A549 treated with ZK216348 at 1 μM for 4 hours (cell line): ENCODE measurements at places on chromosomes 7 and 10. TPM values are rescaled to one million over a fixed set of nuclear protein-coding genes. Genes with fewer than 3 reads are reported as not detected.

Gene NPTX2
- 0.08 to 0.24 TPM (median 0.14 TPM) in 5 replicates for total RNA-seq

Gene PRKG1
- not detected in 5 replicates for total RNA-seq

Gene BMPER
- total RNA-seq, result 5.4 to 6.4 TPM (median 5.6 TPM) in 5 replicates

Gene EMX2
- total RNA-seq, result not detected in 5 replicates

Gene ZNF365
- 0.79 to 1.3 TPM (median 0.93 TPM) in 5 replicates for total RNA-seq

Gene KRIT1
- total RNA-seq, result 23.3 to 28.4 TPM (median 26.7 TPM) in 5 replicates

Gene HMX2
- 0.20 to 0.25 TPM (median 0.22 TPM) in 3 of 5 replicates, not detected in the others for total RNA-seq

Gene RBP3
- total RNA-seq, result not detected in 5 replicates

Gene ARMS2
- total RNA-seq, result not detected in 5 replicates

Gene TMEM140
- 0.84 to 1.4 TPM (median 0.97 TPM) in 5 replicates for total RNA-seq

Gene NUTM2D
- 0.73 to 1.7 TPM (median 1.3 TPM) in 5 replicates for total RNA-seq

Gene HOXA7
- total RNA-seq, result 4.6 to 6.0 TPM (median 4.7 TPM) in 5 replicates
